ENCODE measurements at places on chromosomes 4 and X.

DNA sequence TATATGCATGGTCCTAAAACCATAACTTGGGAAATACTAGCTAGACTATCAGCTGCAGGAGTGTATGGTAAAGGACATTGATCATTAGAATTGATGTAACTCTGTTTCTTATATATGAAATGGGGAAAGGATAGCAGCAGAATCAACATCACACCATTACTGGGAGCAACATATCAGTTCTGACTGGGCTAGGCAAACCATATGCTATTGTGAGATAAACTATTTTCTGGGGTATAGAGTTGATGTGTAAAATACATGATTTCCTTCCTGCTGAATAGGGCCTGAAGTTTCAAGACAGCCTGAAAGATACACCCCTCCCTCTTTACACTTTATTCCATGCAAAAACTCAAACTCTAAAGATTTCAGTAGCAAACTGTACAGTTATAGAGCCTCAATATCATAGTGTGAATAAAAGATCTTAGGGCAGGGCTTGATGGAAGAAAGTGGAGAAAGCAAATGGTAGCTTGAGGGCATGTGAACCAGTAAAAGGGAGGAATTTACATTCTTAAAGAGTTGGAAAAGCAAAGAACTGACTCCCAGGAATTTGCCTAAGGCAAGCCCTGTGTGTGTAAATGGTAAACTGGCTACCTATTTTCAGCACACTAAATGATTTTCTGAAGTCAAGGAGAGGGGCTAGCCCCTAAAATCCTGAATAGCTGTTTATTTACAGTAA is 404.1 kb downstream of the MAPK10 start:
- no peak for DNase-seq

GRCh38 chr4:84484236-84484635 is 14.9 kb downstream of the NKX6-1 start:
- DNase-seq: no peak

DNA sequence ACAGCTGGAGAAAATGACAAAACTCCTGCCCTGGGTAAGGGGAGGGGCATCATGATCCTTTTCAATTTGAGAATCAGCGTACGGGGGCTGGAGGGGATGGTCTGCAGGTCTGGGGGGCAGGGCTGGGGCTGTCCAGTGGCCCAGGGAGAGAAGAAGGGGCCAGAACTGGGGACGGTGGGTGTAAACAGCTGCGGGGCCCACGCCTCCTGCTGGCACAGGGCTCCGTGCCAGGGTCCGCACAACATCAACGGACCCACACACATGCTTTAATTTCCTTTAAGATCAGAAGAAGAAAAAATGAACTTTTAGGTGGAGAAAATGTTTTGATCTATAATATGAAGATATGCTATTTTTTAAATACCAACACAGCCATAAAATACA is 52.1 kb downstream of the PSAPL1 start:
- DNase-seq: no peak

DNA sequence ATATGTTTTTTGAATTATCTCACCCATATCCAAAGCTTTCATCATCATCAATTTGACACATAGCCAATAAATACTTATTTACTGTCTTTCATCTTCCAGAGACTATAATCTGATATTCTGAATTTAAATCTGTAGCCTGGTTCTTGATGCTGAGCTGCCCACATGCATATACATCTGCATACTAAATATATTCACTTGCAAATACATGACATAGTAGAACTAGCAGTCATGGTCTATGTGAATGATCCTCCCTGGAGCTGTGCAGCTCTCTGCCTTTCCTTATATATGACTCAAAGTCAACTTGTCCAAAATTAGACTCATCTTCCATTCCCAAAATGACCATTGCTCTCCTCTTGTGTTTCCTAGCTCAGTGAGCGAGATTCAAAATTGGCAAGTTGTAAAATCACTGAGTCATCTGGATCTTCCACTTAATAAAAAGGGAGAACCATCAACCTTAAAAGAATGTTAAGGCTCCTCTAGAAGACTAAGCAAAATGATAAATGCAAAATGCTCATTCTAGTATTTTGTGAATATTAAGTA is 448.2 kb downstream of the PPARGC1A start:
- no peak for DNase-seq

- no peak for DNase-seq
Observed at GRCh38 chr4:89048906-89049601, 7.9 kb downstream of the FAM13A start.

- no peak for DNase-seq
Observed at GRCh38 chr4:97317201-97317600, 826.1 kb downstream of the STPG2 start.

DNA sequence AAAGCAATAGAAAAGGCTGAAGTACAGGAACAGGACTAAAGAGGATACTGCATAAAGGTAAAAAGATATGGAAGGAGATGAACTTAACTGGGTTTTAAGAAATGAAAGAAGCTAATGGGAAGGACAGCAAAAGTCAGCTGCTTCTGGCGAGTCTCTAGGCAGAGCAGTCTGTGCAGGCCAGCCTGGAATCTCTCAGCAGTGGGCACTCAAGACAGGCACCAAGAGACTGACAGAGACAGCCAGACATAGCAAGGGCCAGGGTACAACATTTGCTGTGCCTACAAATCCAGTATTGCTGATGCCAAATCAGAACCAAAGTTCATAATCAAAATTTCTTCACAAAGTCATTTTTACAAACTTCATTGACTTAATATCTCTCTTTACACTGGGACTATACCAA is 62.4 kb downstream of the SPOCK3 start:
- DNase-seq: no peak

GRCh38 chrX:128929271-128930057 is 593.8 kb downstream of the SMARCA1 start:
- DNase-seq: no peak

GRCh38 chr4:3418029-3418762 is 23.6 kb upstream of the HGFAC start:
- no peak for DNase-seq

DNA sequence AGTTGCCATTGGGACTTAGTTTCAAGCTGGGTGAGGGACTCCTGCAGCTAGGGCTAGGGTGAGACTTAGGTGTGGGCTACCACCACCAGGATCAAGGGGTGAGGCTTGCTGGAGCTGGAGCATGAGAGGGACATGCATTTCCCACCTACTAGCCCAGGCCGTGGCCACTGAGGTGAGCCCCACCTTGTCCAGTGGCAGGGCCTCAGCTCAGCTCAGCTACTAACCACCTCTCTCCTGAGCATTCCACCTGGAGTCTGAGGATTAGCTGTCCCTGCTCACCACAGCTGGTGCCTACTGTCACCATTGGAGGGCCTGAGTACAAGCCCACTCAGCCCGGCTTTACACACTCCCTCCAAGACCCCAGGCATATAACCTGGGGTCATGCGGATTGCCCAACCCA is 62.6 kb upstream of the MAGEH1 start:
- no peak for DNase-seq

GRCh38 chrX:12034741-12035140 is 103.5 kb upstream of the FRMPD4 start:
- DNase-seq: no peak

- DNase-seq: no peak
Observed at GRCh38 chr4:2287594-2287915, 25.6 kb upstream of the MXD4 start.

GRCh38 chrX:129759576-129760061 is 20.1 kb upstream of the SASH3 start:
- peak; percentile 75 for DNase-seq

DNA sequence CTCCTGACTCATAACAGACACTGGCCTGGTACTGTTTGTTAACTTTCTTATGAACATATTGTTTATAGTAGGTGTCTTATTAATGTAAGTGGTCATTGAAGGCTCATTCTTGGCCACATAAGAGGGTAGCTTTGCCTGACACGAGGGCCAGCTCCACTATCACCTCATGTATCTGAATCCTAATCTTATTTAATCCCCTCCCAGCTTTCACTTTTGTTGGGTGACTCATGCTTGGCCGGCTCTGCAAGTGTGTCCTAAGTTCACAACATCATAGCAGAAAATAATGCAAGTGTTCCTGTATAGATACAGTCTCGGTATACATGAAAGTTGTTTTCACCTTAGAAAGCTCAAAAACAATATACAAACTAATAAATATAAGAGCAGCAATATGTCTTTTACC is 283.8 kb downstream of the IQCM start:
- DNase-seq: no peak

DNA sequence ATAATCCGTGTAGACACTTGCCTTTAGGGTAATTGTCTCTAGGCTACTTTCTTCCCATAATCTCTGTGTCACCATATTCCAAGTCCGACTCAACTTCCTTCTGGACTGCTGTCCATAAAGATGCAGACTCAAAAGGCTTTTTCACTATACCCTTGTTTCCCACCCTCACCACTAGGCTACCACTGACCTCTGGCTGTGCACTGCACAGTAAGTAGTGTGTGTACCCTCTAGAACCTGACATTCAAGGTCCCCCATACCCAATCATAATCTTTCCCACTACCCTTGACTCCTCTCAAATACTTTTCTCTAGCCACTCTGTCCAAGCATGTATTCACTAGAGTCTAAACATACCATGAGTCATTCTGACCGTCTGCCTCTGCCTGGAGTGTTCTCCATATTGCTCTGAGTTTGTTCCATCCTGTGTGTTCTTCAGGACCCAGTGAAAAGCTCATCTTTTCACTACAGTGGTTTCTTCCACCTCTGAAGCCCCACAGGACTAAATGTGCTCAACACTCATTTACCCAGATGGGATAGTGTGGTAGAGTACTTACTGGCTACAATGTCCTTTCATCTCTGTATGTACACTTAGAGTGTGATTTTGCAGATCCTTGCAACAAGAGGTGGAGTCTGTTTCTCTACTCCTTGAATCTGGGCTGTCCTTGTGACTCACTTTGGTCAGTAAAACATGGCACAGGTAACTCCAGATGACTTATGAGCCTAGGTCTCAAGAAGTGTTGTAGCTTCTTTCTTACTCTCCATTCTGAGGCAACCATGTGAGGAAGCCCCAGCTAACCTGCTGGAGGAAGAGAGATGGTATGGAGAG is 17.4 kb downstream of the JADE3 start:
- peak; percentile 40 for DNase-seq

- no peak for DNase-seq
Observed at GRCh38 chr4:138458751-138459150, 216.6 kb upstream of the SLC7A11 start.

- DNase-seq: peak; percentile 46
Observed at GRCh38 chrX:103211012-103211715, 3.7 kb upstream of the BEX4 start.

DNA sequence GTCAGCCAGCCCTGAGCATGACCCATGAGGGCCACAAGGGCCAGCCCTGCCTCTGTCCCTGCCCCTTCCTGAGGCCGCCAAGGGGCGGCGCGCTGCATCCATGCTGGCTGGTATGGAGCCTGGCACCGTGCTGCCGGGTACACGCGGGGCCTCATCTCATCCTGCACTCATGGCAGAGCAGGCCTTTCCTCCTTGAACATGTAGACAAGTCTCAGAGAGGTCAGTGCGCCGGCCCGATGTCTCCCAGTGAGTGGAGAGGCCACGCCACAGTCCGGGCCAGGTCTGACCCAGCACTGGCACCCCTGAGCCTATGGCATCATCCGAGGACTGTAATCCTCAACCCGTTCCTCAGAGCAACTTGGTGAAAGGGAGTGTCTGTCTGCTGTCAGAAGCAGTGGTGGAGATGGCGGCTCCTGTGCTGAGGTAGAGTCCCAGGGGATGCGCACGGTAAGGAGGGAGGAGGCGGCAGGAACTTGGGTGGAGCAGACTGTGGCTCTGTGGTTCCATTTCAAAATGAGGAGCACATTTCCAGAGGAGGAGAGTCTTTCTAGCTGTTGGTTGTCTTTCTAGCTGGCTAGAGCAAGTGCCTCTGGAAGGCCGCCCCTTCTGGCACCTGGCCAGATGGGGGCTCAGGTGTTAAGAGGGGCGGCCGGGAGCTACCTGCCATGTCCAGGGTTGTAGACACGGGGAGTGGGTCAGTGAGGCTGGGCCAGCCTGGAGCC is 32.8 kb downstream of the TRMT44 start:
- no peak for DNase-seq

DNA sequence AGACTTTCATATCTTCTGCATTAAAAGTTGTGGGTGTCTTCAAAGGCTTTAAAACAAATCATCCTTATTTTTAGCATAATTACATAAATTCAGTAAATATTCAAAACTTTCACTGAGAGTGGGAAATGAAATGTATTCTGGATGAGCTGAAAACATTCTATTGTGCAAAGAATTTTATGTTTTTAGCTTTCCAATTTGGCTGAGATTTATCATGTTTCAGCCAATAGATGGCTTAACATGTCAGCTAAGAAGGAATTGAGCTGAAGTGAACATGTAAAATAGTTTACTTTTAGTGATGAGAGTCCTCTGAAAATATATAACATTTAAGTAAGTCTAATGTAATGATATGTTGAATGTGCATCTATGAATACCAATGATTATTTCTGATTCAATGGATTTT is 213.5 kb upstream of the GIMD1 start:
- DNase-seq: no peak

- DNase-seq: no peak
Observed at GRCh38 chrX:78213331-78213730, 73.9 kb upstream of the TAF9B start.
